ENCODE measurements at places on chromosomes 12 and 14.

DNA sequence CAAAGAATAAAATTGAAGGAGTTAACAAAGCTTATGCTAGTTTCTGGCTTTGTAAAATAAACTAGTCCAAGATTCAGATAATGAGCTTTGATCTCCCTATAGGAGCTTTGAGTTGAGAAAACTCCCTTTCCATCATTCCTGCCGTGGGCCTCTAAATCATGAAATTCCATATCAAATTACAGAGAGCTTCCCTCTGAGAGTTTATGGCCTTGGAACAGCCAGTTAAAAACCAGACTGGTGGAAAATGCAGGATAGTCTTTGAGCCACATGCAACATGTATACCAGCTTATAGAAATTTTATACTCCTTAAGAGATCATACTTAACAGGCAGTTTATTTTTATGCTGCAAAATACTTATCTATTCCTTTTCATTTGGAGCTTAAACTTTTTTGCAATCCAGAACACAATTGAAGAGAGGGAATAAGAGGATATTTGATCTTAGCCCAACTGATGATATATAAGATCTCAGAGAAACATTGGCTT is 175.8 kb upstream of the ATP2B1 start:
- H3K4me3 ChIP-seq = peak overlapping the region; percentile 6
- no peak for DNase-seq
- H3K27me3 ChIP-seq = no peaks in the 10 kb centered on the region
- H3K36me3 ChIP-seq = no peaks in the 10 kb centered on the region

DNA sequence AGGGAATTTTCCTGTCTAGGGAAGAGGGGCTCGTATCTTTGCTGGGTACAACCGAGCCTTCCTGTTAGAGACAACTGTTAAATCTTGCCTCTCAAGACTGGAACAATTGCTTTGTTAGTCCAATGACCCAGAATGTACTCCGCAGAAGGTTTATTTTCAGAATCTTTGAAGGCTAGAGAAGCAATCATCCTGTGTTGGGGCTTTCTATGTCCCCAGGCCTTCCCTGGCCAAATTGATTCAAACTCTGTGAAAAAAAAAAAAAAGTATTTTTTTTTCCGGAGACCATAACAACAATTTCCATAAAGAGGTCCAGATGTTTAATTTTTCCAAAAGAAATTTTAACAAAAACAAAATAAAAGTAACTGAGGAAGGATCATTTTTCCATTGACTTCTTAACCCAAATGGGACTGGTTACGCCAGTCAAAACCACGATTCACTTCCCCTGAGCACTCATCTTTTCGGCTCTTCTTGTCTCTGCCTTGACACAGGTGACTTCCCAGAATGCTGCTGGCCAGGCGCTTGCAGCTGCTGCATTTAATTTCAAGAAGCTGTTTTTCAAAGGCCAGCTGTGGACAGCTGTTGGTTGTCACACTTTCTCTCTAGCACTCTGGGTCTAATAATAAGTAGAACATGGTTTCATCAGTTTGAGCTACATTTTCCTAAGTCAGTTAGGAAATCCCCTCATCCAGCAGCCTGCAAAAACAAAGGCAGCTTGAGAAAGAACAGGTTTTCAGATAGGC is 81.6 kb upstream of the MANSC4 start:
- no peaks in the 10 kb centered on the region for H3K27me3 ChIP-seq
- H3K4me1 ChIP-seq = no peaks in the 10 kb centered on the region
- no peak overlapping the region for H3K4me3 ChIP-seq
- no peaks in the 10 kb centered on the region for H3K36me3 ChIP-seq
- DNase-seq = no peak

GRCh38 chr12:97561619-97562290 is 99.2 kb downstream of the RMST start:
- peaks cover 18% of the 10 kb centered on the region for H3K36me3 ChIP-seq
- no peak for DNase-seq
- H3K4me1 ChIP-seq = peaks cover 44% of the 10 kb centered on the region
- H3K4me3 ChIP-seq = no peak overlapping the region
- no peak overlapping the region for H3K27ac ChIP-seq
- peaks cover 2% of the 10 kb centered on the region for H3K27me3 ChIP-seq

DNA sequence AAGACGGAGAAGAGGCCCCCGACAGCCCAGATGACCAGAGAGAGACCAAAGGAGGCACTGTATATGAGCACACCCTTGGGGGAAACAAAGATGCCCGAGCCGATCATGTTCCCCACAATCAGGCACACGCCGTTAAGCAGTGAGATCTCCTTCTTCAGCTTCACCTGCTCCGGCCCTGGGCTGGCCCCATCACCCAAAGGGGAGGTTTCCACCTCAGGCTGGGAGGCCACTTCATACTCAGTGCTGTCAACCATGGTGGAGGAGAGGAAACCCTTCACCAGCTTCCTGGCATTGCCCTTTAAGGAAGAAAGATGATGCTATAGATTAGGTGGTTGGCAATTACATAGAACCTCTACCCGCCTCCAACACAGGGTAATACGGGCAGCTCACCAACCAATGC is 2.1 kb downstream of the SLC7A7 start:
- no peaks in the 10 kb centered on the region for H3K36me3 ChIP-seq
- DNase-seq = no peak
- peaks cover 2% of the 10 kb centered on the region for H3K27me3 ChIP-seq
- no peak overlapping the region for H3K27ac ChIP-seq

- H3K36me3 ChIP-seq = no peaks in the 10 kb centered on the region
- H3K4me3 ChIP-seq = no peak overlapping the region
- H3K27ac ChIP-seq = no peak overlapping the region
- no peaks in the 10 kb centered on the region for H3K4me1 ChIP-seq
- no peak for DNase-seq
Measured at GRCh38 chr12:79944565-79944964, 9.7 kb upstream of the PPP1R12A start.

DNA sequence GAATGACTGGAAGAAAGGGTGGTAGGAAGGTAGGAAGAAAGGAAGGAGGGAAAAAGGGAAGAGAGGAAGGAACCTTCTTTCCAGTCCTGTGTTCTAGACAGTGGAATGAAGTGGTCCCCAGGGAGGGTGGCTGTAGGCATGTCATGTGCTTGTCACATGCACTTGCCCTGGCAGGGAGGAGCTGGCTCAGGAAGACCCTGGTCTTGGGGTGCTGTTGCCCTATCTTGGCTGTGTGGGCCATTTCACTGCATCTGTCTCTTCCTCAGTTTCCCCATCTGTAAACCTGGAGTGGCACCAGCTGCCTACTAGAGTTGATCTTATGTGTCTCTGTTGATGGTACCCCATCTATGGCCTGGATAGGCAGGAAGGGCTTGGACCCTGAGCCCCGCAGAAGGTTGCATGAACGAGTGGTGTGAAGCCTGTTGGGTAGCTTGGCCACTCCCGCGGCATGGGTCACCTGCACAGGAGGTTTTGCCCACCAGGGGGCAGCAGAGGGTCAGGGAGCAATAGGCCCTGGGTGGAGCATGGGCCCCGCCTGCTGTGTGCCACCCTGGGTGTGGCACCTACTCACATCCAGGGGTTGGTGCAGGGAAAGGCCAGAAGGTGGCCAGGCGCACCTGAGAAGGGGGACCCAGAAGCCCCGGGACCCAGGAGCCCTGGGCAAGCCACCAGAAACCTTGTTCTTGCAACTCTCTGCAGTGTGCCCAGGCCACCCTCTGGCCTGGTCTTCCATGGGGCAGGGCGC is 25.1 kb downstream of the MEG3 start:
- H3K36me3 ChIP-seq = no peaks in the 10 kb centered on the region
- no peak overlapping the region for H3K27ac ChIP-seq
- no peaks in the 10 kb centered on the region for H3K27me3 ChIP-seq
- DNase-seq = peak; percentile 32
- no peak overlapping the region for H3K4me3 ChIP-seq

DNA sequence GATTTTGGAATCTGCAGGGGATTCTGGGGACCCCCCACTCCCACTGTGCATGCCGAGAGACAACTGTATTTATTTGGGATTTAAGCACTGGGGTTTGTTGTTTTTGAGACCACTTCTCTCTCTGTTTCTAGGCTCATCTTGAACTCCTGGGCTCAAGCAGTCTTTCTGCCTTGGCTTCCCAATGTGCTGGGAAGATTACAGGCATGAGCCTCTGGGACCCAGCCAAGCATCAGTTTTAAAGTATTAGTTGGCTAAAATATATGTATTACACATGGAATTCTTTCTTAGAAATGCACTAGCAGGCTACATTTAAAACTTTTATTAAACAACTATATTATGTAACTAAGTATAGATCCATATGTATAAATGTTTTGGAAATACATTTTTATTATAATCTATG is 78.3 kb downstream of the AEBP2 start:
- H3K27me3 ChIP-seq = no peaks in the 10 kb centered on the region
- H3K4me3 ChIP-seq = no peak overlapping the region
- H3K4me1 ChIP-seq = no peaks in the 10 kb centered on the region
- no peak for DNase-seq

DNA sequence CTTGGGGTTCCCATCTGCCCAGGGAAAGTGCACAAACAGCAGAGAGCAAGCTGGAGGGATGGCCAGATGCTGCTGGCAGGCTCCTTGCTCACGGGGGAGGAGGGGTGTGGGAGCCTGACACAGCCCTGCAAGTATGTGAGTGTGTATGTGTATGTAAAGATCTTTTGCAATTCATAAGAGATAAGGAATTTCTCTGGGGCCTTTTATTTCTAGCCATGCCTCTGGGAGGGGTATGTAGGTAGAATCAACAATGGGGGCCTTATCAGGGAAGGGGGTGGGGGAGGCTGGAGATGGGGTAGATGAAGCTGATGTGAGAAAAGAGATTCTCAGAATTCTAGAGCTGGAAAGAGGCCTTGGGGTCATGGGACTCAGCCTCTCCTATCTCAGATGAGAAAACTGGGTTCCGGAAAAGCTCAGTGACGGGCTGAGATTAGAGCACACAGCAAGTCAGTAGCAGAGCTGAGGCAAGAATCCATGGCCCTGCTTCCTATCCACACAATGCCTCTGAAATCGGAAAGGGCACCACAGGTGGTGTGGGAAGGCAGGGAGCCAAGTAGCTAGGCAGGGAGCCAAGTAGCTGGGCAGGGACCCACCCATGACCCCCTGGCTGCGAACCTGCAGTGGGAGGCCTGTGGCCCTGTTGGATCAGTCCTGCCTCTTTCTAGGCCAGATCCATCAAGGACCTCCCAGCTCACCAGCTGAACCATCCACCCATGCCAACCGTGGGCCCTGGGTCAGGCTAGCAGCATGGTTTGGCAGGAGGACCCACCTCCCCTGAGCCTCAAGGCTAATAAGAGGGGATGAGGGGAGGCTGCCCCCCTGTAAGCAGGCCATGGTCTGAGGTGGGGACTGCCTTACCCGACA is 54.7 kb downstream of the PLEKHG3 start:
- H3K4me1 ChIP-seq = peaks cover 23% of the 10 kb centered on the region
- H3K27me3 ChIP-seq = peaks cover 70% of the 10 kb centered on the region
- H3K36me3 ChIP-seq = no peaks in the 10 kb centered on the region

GRCh38 chr12:44551631-44552030 is 324.5 kb downstream of the NELL2 start:
- H3K27me3 ChIP-seq = no peaks in the 10 kb centered on the region
- no peak for DNase-seq
- H3K36me3 ChIP-seq = peaks cover 1% of the 10 kb centered on the region

DNA sequence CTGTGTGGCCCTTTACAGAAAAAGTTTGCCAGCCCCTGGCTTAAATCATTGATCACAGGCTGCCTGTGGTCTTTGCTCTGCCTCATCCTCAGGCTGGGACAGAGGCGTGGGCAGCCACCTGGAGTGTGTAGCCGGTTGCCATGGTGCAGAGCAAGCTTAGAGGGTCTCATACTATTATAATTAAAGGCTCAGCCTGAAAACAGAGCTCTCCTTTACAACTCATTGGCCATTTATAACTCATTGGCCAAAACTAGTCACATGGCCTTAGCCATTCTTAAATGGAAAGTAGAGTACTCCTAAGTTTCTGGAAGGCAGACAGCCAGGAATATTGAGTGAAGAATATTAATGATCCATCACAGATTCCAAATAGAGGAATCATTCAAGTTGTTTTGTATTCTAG is 3.0 kb downstream of the HSP90B1 start:
- peaks cover 8% of the 10 kb centered on the region for H3K36me3 ChIP-seq
- peak overlapping the region; percentile 94 for H3K4me3 ChIP-seq
- peaks cover 58% of the 10 kb centered on the region for H3K4me1 ChIP-seq
- no peak overlapping the region for H3K27ac ChIP-seq
- DNase-seq = no peak

DNA sequence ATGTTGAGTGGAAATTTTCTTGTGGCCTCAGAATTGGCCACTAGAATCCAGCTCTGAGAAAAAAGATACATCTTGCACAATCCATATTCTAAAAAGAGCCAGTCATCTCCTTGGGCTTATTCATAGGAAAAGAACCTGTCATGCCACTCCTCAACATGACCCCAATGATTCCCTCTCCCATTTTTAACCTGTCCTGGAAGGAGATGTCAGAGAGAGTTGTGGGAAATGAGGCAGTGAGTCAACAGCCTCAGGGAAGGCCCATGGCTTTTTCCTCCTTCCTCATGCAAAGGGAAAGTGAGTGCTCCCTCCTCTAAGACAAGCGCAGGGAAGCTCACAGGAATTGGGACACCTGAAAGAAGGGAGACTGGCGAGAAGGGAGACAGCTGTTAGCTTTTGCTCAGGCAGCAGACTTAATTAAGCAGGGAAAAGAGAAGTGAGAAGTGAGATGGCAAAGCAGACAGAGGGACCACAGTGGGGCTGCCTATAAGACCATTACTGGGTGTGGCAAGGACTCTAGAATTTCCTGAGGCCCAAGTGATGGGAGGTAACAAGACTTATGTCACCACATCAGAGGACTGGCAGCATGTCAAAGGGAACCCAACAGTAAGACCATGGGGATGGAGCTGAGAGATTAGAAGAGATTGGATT is 10.2 kb upstream of the DHRS7 start:
- H3K4me3 ChIP-seq = no peak overlapping the region
- no peaks in the 10 kb centered on the region for H3K36me3 ChIP-seq
- no peaks in the 10 kb centered on the region for H3K4me1 ChIP-seq
- DNase-seq = no peak

GRCh38 chr12:120317224-120318105 is 10.1 kb downstream of the PLA2G1B start:
- peaks cover 18% of the 10 kb centered on the region for H3K27me3 ChIP-seq
- H3K36me3 ChIP-seq = no peaks in the 10 kb centered on the region
- peak overlapping the region; percentile 78 for H3K4me3 ChIP-seq
- peak; percentile 100 for DNase-seq

DNA sequence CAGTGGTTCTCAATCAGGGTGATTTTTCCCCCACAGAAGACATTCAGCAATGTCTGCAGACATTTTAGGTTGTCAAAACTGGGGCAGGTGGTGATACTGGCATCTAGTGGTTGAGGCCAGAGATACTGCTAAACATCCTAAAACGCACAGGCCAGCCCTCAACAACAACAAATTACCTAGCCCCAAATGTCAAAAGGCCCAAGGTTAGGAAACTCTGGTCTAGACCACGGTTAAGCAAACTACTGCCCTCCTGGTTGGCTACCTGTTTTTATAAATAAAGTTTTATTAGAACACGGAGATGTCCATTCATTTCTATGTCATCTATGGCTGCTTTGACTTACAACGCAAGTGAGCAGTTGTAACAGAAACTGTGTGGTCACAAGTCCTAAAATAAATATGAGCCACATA is 186.7 kb downstream of the EFCAB11 start:
- H3K27me3 ChIP-seq = peaks cover 7% of the 10 kb centered on the region
- no peak overlapping the region for H3K4me3 ChIP-seq
- H3K36me3 ChIP-seq = no peaks in the 10 kb centered on the region
- H3K27ac ChIP-seq = no peak overlapping the region
